ENCODE measurements at places on chromosomes 12 and 14. TPM values are rescaled to one million over a fixed set of nuclear protein-coding genes. Genes with fewer than 3 reads are reported as not detected.

GYS2 gene
- total RNA-seq = not detected

ANKRD33 gene
- total RNA-seq = not detected

CLEC4C gene
- total RNA-seq = not detected

NUAK1 gene
- 55.4 TPM for total RNA-seq

NGB gene
- not detected for total RNA-seq

PLEK2 gene
- 336 TPM for total RNA-seq

VRTN gene
- not detected for total RNA-seq

DTX1 gene
- not detected for total RNA-seq
